ENCODE measurements at places on chromosomes 11 and 22. TPM values are rescaled to one million over a fixed set of nuclear protein-coding genes. Genes with fewer than 3 reads are reported as not detected.

The CD3D gene
- total RNA-seq, result not detected

The IL10RA gene
- total RNA-seq, result 0.37 TPM

The KCNA4 gene
- total RNA-seq, result not detected

The MRGPRE gene
- 0.73 TPM for total RNA-seq

The LARGE2 gene
- not detected for total RNA-seq

The YAP1 gene
- 114 TPM for total RNA-seq

The CALCB gene
- not detected for total RNA-seq

The MPPED2 gene
- total RNA-seq, result not detected

The TCN2 gene
- 11.3 TPM for total RNA-seq

The PATE4 gene
- not detected for total RNA-seq

The SLC22A6 gene
- not detected for total RNA-seq

The PNPLA5 gene
- not detected for total RNA-seq

The MPZL3 gene
- total RNA-seq, result 0.37 TPM

The KCNK4 gene
- not detected for total RNA-seq

The TMPRSS4 gene
- not detected for total RNA-seq

The UBASH3B gene
- 22.5 TPM for total RNA-seq
